ENCODE measurements at places on chromosomes 5 and 9.

DNA sequence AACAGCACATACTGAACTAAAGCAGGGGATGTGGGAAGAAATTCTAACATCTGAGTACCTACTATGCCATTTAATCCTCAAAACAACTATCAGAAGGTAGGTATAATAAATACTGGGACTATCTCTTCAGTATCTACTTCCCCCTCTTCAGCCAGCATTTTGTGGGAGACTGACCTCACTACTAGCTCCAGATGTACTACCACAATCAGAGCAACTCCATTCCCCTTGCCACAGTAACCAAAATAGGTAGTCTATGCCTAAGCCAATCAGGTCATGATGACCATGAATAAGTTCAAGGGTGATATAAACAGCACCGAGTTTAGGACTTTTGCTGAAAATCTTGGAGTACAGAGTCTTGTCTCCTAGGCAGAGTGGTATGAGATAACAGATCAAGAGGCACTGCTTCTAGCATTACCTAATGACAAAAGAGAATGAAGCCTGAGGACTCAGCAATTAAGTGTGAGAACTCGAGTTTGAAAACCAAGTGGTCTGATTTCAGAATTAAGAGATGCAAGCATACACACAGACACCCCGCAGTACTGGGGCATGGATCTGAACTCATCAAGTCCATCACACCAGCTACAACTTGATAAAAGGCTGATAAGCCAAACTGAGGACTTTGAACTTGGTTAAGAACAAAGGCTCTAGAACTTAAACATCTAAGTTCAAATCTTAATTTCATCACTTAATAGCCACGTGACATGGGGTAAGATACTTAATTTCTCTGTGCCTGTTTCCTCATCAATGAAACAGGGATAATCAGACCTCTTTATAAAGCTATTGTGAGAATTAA is 9.7 kb downstream of the FNIP1 start:
- no peak for DNase-seq

GRCh38 chr5:143026380-143026779 is 256.2 kb downstream of the ARHGAP26 start:
- no peak for DNase-seq

DNA sequence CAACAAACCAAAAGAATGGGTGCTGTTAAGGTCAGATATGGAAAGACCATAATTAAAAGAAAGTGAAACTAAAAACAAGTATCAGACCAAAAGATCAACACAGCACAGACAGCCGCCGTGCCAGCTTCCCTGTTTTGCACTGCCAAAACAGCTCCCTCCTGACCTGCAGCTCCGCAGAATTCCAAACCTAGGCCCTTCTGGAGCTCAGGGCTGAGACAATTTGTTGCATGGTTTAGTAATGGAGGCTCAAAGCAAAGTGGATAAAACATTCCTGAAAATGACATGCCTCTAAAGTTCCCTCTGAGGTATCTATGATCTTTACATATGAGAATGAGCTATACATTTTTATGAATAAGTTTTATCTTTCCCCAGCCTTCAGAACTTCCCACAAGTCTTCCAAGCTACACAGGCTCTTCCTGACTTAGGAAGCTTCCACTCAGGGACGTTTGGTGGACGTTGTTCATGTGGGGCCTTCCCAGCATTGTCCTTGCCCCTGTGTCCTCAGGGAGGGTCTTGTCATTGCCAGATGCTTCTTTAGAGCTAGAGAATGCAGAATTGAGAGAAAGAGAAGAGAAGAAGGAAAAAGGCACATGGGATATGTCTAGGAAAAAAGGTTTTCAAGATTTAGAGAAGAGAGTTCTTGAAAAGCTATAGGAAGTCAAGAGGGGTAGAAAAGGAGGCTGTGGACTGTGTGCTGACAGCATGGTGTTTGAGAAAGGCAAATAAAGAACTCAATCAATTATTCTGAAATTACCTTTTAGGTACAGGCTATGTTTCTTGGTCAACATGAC is 28.4 kb upstream of the SSBP2 start:
- no peak for DNase-seq

- DNase-seq, result no peak
Measured at GRCh38 chr5:1332461-1333001, 12.4 kb downstream of the CLPTM1L start.

- DNase-seq, result no peak
Measured at GRCh38 chr9:83047839-83048775, 14.8 kb downstream of the RASEF start.

DNA sequence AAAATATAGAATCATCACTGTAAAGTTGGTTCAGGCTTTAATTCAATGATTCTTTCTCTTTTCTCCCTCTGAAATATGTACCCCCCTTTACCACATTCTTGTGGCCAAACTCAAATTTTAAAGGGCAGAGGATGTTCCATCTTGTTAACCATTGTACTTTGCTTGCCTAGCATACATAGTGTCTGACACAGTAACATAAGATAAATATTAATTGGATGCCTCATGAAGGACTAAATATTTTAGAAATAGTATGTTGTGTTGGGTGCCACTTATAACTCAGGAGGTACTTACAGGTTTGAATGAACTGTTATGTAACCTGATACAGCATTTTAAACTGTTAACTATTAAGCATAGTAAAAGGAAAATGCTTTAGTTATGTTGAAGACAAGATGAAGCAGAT is 71.5 kb downstream of the NIPBL start:
- DNase-seq, result no peak

- DNase-seq, result no peak
Measured at GRCh38 chr9:129669141-129669718, 3.8 kb downstream of the PRRX2 start.

DNA sequence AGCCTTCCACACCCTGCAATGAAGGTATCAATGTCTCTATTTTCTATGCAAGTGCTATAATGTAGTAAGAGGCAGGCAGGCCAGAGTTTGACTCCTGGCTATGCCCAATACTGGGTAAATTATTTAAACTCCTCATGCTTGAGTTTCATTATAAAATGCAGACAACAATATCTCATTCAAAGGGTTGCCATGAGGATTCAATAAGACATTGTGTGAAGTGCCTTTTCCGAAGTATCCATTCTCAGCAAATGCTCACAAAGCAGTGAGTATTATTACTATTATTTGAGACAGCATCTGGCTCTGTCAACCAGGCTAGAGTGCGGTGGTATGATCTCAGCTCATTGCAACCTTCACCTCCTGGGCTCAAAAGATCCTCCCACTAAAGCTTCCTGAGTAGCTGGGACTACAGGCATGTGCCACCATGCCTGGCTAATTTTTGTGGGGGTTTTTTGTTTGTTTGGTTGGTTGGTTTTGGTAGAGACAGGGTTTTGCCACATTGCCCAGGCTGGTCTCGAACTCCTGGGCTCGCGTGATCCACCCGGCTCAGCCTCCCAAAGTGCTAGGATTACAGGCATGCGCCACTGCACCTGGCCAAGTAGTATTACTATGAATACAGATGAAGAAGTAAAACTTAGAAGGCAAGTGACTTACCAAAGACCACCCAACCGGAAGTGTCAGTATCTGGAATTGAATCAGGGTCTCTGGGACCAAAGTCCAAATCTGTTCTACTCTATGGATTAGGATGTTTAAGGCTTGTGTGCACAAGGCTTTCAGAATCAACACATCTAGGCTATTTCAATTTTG is 18.8 kb downstream of the ADAM19 start:
- DNase-seq, result no peak
